ENCODE measurements at places on chromosomes 3 and 15. TPM values are rescaled to one million over a fixed set of nuclear protein-coding genes. Genes with fewer than 3 reads are reported as not detected.

The LRRC34 gene
- 8.1 TPM for total RNA-seq

The RBPMS2 gene
- total RNA-seq: not detected

The CSK gene
- 24.0 TPM for total RNA-seq

The ZCWPW2 gene
- 2.8 TPM for total RNA-seq

The GHRL gene
- total RNA-seq: not detected

The WDR49 gene
- total RNA-seq: 21.4 TPM

The ACTC1 gene
- 0.31 TPM for total RNA-seq

The ADAMTSL3 gene
- total RNA-seq: 20.6 TPM

The ALG1L2 gene
- 0.62 TPM for total RNA-seq

The TMEM89 gene
- not detected for total RNA-seq

The DNAJC13 gene
- 80.2 TPM for total RNA-seq

The ANKUB1 gene
- 0.78 TPM for total RNA-seq

The RHCG gene
- total RNA-seq: 2.7 TPM

The NME9 gene
- 2.3 TPM for total RNA-seq

The FOXL2NB gene
- 0.16 TPM for total RNA-seq

The B4GALT4 gene
- 11.5 TPM for total RNA-seq

The PLAAT1 gene
- 8.1 TPM for total RNA-seq

The WDR72 gene
- total RNA-seq: 0.16 TPM

The LZTFL1 gene
- 26.5 TPM for total RNA-seq

The SNX33 gene
- total RNA-seq: 1.4 TPM

The ASB14 gene
- not detected for total RNA-seq

The KNG1 gene
- not detected for total RNA-seq

The RTP3 gene
- total RNA-seq: not detected

The GABRG3 gene
- total RNA-seq: 19.3 TPM

The PLCB2 gene
- 3.3 TPM for total RNA-seq

The SIDT1 gene
- 6.2 TPM for total RNA-seq

The SLC12A1 gene
- 0.16 TPM for total RNA-seq

The ABHD6 gene
- total RNA-seq: 30.1 TPM

The LTF gene
- total RNA-seq: 3.6 TPM

The GPR87 gene
- total RNA-seq: not detected

The HGD gene
- total RNA-seq: 1.1 TPM

All from occipital lobe (tissue), 3 donors.